Activated CD8-positive, alpha-beta memory T cell treated with anti-CD3 and anti-CD28 coated beads for 24 hours (primary cell): ENCODE measurements at places on chromosomes 11 and 22.

DNA sequence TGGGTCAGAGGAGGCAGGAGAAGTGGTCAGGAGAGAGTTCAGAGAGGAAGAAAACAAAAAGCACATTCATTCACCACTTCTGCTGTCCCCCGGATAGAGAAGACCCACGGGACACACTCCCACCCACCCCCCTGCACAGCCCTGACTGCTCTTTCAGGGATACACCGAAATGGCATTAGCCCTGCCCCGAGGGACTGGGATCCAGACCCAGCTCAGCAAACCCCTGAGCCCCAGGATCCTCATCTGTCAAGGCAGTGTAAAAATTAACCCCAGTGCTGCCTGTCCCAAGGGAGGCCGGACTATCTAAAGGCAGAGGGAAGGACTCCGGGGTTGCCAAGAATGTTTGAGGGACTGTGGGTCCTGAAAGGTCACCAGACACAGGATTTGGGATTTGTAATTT lies 31.2 kb downstream of the TPBGL start:
- DNase-seq: no peak

GRCh38 chr11:129657866-129658525 lies 157.7 kb upstream of the TMEM45B start:
- DNase-seq: no peak

- DNase-seq: no peak
These were observed 9.0 kb upstream of the CDC42EP2 start for GRCh38 chr11:65305501-65306268.

DNA sequence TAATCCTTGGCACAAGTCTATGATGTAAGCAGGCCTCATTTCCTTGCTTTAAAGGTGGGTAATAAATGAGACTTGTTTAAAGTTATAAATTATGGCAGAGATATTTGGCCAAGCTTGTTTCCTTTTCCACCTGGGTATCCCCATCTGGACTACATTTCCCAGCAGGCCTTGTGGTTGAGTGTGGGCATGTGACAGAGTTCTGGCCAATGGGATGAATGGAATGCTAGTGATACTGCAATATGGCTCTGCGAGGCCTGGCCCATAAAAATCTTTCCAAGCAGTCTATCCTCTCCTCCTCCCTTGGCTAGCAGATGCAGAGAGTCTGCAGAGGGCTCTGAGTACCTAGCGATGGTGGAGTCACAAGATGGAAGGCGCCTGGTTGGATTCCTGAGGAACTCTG lies 102.5 kb downstream of the TIMP3 start:
- no peak for DNase-seq

DNA sequence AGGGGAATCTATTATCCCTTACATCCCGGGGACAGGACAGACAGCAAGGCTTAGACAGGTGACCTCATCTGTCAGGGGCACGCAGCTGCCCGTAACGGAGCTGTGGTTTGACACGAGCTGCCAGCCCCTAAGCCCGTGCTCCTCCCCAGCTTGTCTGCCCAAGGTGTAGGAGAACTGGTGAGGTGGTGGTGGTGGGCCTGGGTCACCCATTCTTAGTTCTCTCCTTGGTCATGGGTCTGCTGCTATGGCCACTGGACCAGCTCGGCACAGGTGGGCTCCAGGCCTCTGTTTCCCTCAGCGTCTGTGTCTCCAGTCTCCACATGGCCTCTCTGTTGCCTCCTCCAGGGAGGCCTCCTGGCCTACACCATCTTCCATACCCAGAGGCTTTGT lies 5.4 kb downstream of the PARVG start:
- DNase-seq: no peak

- DNase-seq: no peak
These were observed 1282.9 kb downstream of the TBC1D22A start for GRCh38 chr22:48045369-48045768.
